ENCODE measurements at places on chromosomes 5 and 9.

DNA sequence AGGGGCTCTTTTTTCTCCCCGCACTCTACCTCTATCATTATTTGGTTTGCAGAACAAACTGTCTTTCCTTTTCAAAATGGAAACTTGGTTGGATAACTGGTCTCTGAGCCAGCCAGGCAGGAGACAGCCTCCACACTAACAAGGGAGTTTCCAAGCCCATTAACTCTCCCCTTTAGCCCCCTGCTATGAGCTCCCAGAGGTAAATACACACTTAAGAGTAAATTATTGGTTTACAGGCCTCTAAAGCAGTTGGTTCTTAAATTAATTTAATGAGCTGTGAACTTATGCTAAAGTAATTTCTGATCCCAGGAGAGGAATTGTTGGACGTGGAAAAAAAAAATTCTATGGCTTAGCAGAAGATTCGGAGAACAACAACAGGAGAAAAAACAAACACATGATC, 30.3 kb downstream of the EPB41L4A start:
- no peak for DNase-seq

DNA sequence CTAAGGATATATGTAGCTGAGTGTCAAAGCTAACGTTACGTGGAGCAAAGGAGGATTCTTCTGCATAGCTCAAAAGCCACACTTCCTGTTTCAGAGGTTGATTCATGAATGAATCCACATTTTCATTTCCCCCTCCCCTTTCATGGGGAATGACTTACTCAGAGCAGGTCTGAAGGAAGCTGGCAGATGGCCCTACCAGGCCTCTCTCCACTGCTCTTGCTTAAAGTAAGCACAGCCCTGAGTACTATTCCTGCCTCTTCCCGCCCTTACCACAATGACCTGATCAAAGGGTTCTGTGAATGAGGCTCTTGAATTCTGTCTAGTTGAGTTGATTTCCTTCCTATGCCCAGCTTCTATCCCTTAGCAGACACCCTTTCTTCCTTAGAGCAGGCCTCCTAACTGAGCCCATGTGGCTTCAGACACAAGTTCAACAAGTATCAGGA, 6.3 kb downstream of the IGIP start:
- DNase-seq = no peak

- DNase-seq = no peak
These were observed 181.8 kb upstream of the CCNH start for GRCh38 chr5:87594566-87594965.

DNA sequence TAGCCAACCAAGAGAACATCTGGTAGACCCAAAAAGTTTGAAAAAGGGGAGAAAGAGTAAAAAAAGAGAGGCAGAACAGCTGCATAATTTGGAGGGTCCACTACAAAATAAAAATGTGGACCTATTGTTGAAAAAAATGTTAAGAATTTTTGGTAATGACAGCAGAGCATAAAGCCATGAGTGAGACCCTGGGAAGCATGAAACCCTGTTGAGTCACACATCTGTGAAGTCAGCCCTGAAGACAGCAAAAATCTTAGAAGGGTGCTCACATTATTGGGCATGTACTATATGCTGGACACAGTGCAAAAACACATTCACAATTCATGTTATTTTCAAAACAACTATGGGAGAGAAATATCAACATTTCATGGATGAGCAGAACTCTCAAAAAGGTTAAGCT, 56.4 kb upstream of the LIFR start:
- DNase-seq = no peak

GRCh38 chr5:38556088-38556598, 303 bp downstream of the LIFR start:
- DNase-seq = no peak

- no peak for DNase-seq
These were observed 4.6 kb upstream of the TRAF2 start for GRCh38 chr9:136881691-136882108.

- no peak for DNase-seq
These were observed 463.7 kb downstream of the DNAH5 start for GRCh38 chr5:13480834-13481233.

- no peak for DNase-seq
These were observed 4.8 kb downstream of the ARHGEF28 start for GRCh38 chr5:73630765-73631164.

DNA sequence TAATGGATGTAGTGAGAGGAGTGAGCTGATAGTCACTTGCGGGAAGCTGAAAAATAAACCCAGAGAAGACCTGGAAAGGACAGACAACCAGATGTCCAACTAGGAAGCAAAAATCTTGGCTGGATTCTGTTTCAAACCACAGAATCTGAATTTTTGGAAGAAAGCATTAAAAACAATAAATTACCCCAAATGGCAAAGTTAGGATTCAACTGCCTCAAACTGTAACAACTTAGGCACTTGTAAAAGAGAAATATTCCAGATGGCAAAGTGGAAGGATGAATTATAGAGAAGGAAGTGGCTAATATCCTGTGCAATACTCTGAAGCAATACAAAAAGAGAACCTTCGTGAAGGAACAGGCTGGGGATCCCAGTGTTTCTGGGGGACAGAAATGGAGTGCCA, 46.8 kb upstream of the SLIT3 start:
- DNase-seq = no peak

GRCh38 chr9:35675204-35675603, 1.5 kb downstream of the CA9 start:
- no peak for DNase-seq

GRCh38 chr9:4563105-4563504, 72.8 kb downstream of the SLC1A1 start:
- no peak for DNase-seq

DNA sequence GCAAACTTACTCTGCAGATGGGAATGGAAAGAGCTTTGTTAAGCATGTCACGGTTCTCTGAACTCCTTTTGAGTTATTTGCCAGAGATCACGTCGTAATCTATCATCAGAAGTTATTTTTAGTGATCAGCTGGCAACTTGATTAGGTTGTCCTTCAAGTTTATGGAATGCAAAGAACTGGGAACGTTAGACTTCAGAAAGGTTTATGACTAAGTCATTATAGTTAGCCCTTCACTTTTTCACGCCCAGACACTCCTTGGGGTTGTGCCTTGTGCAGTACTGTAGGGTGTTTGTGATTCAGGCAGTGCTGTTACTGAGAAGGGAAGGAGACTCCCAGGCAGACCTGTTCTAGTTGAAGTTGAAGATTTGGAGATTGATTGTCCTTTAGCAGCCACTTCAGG, 26.8 kb upstream of the PHF2 start:
- DNase-seq = no peak

DNA sequence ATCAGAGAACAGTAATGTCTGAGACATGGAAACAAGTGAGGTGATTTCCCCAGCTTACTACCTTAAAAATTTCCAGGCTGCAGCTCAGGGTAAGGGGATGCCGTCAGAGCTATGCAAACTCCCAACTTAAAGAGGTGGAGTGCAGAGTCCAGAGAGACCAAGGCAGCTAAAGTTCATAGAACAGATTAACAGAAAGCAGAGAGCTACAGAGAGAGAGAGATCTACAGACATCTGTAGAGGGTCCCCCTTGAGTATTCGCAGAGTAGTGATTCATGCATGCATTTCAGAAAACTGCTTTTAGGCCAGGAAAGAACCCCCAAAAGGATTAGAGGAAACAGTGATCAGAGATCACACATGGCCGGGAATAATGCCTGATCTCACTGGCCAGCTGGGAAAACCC, 306.2 kb upstream of the PUM3 start:
- DNase-seq = no peak

- peak; percentile 16 for DNase-seq
These were observed 6.1 kb downstream of the SAR1B start for GRCh38 chr5:134626369-134627014.

GRCh38 chr9:123645762-123646161, 284.2 kb downstream of the DENND1A start:
- no peak for DNase-seq

DNA sequence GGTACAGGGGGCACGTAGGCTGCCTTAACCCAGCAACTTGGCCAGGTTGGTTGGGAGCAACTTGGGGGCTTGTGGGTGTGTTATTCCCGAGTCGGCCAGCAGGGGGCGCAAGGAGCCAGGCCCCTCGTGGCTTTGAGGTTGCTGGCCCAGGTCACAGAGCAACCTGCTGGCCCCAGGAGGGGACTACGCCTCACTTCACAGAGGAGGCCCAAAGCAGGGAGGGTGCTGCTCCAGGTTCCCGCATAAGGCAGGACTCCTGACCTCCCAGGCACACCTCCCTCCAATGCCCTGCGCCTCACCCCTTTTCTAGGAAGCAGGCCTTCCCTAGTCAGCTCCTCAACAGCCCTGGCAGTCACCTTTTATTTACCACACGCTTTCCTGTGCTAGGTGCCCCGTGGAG, 18.1 kb downstream of the KYAT1 start:
- DNase-seq = peak; percentile 91

- DNase-seq = no peak
These were observed 398.5 kb upstream of the SLC24A2 start for GRCh38 chr9:20187318-20187717.

DNA sequence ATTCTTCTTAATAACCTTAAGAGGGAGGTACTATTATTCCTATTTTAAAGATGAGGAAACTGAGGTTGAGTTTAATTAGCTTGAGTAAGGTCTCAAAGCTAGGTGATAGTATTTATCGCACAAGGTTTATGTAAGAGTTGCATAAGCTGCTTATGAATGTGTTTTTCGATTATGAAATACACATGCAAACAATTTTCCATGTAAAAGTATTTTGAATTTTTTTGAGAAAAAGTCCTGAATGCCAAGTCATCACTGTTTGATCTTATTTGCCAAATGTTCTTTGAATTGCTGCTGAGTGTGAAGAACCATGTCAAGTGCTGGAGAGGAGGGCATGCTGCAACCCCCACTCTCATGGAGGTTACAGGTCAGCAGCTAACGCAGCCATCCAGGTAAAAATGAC, 174.4 kb downstream of the CARTPT start:
- no peak for DNase-seq

- DNase-seq = no peak
These were observed 839.9 kb downstream of the MAT2B start for GRCh38 chr5:164345173-164345849.

- DNase-seq = no peak
These were observed 220.3 kb downstream of the COX7C start for GRCh38 chr5:86838083-86838482.

- no peak for DNase-seq
These were observed 429.2 kb downstream of the DMAC1 start for GRCh38 chr9:7370381-7370780.

GRCh38 chr5:152470167-152470566, 65.1 kb upstream of the NMUR2 start:
- DNase-seq = no peak

GRCh38 chr5:55850839-55851674, at the start of gene IL31RA:
TSS of gene IL31RA (plus strand) at chr5:55851357. CDS start at chr5:55851571, 214 bp downstream.
- DNase-seq = no peak

- no peak for DNase-seq
These were observed 69.8 kb downstream of the GADD45G start for GRCh38 chr9:89674667-89675057.

GRCh38 chr5:43415935-43416802, 4.0 kb upstream of the CCL28 start:
- DNase-seq = peak; percentile 82

GRCh38 chr5:137613554-137614265, 114.6 kb upstream of the SPOCK1 start:
- no peak for DNase-seq

- peak; percentile 32 for DNase-seq
These were observed 19.7 kb downstream of the OR2V2 start for GRCh38 chr5:181166812-181167733.

GRCh38 chr9:137965177-137965795, 87.7 kb downstream of the CACNA1B start:
- DNase-seq = no peak

DNA sequence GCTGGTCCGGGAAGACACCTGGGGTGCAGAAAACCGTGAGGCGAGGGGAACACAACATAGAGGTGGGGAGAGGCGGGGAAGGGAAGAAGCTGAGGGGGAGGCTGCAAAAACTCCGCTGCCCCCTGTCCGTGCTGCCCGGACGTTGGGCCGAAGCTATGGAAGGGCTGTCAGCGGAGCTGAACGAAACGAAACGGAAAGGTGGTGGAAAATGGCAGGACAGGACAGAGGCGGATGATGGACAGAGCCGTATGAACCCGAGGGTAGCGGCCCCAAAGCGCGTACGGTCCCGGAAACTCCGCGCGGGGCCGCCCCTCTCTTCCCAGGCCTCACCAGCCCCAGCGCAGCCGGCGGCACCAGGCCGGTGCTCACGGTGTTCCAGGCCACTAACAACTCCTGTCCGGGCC, 272 bp downstream of the ANAPC2 start:
- no peak for DNase-seq

GRCh38 chr9:8489835-8490234, 690.3 kb upstream of the DMAC1 start:
- DNase-seq = no peak

DNA sequence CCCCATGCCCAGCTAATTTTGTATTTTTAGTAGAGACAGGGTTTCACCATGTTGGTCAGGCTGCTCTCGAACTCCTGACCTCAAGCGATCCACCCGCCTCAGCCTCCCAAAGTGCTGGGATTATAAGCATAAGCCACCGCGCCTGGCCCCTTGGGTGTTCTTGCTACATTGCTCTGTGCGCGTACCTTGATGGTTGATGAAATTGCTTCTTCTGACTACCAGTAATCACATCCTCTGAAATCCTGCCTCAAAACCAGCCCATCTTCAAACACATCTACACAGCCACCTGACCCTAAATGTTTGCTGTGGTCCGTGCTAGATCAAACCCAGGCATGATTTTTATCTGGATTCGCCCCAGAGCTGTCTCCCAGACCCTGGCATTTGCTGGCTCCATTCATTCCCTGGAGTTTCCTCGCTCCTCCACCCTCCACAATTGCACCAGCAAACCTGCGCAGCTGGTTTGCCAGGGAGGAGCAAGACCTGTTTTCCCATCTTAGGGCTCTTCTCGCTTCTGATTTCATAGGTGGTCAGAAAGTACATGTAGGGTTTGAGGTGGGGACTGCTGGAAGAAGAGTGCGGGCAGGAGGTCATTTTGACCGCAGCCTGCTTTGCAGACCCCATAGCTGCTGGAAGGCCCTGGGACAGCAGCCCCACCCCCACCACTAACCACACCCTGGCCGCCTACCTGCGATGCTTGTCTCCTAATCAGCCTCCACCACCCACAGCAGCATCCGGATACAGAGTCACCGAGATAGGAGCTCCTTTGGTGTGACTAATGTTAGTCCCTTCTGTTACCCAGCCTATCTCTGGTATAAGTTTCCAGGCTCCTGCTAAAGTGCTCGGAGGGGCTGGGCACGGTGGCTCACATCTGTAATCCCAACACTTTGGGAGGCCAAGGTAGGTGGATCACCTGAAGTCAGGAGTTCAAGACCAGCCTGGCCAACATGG, 22.7 kb downstream of the SWI5 start:
- DNase-seq = no peak

- no peak for DNase-seq
These were observed 468.7 kb downstream of the SPATA31D1 start for GRCh38 chr9:82457298-82457697.

Data from erythroblast (primary cell).